ENCODE measurements at places on chromosomes 2 and 18. TPM values are rescaled to one million over a fixed set of nuclear protein-coding genes. Genes with fewer than 3 reads are reported as not detected.

GPR155 gene
- 15.4 TPM for total RNA-seq

UGT1A9 gene
- not detected for total RNA-seq

DNAJC5G gene
- 1.9 TPM for total RNA-seq

PLGLB1 gene
- total RNA-seq, result 3.3 TPM

MALL gene
- total RNA-seq, result 13.0 TPM

TEX44 gene
- total RNA-seq, result not detected

GEN1 gene
- total RNA-seq, result 2.6 TPM

DLX2 gene
- not detected for total RNA-seq

IL1A gene
- total RNA-seq, result not detected

ANXA4 gene
- total RNA-seq, result 7.3 TPM

SLC39A10 gene
- total RNA-seq, result 9.2 TPM

DLX1 gene
- total RNA-seq, result 0.11 TPM

OXER1 gene
- 0.48 TPM for total RNA-seq

POTEE gene
- not detected for total RNA-seq

SERPINB4 gene
- not detected for total RNA-seq

SERPINB12 gene
- total RNA-seq, result not detected

RAD51AP2 gene
- total RNA-seq, result 0.16 TPM

GPR45 gene
- total RNA-seq, result not detected

TACR1 gene
- total RNA-seq, result 0.05 TPM

CNDP1 gene
- total RNA-seq, result not detected

AFF3 gene
- total RNA-seq, result 9.3 TPM

SPP2 gene
- not detected for total RNA-seq

ZNF521 gene
- 13.6 TPM for total RNA-seq

FAM110C gene
- total RNA-seq, result 4.2 TPM

B3GNT2 gene
- total RNA-seq, result 26.4 TPM

ACMSD gene
- total RNA-seq, result not detected

GAL3ST2 gene
- total RNA-seq, result not detected

IDH1 gene
- total RNA-seq, result 34.6 TPM

MGAT4A gene
- total RNA-seq, result 25.9 TPM

NEU2 gene
- not detected for total RNA-seq

ST8SIA5 gene
- total RNA-seq, result 24.4 TPM

NR4A2 gene
- 3.1 TPM for total RNA-seq

ESPNL gene
- 0.64 TPM for total RNA-seq

CD8B2 gene
- total RNA-seq, result not detected

ZBTB14 gene
- total RNA-seq, result 6.7 TPM

SLC19A3 gene
- 2.5 TPM for total RNA-seq

MARCHF4 gene
- total RNA-seq, result 0.20 TPM

RAX gene
- not detected for total RNA-seq

TMEFF2 gene
- total RNA-seq, result not detected

SLC30A3 gene
- total RNA-seq, result 8.7 TPM

NAGK gene
- total RNA-seq, result 40.7 TPM

DLGAP1 gene
- total RNA-seq, result not detected

YIPF4 gene
- 77.5 TPM for total RNA-seq

CFAP65 gene
- total RNA-seq, result not detected

FSHR gene
- total RNA-seq, result 0.36 TPM

GNLY gene
- total RNA-seq, result 47.1 TPM

TIGD1 gene
- total RNA-seq, result 2.1 TPM

PDE1A gene
- total RNA-seq, result 4.9 TPM

EPHA4 gene
- 22.3 TPM for total RNA-seq

ASB18 gene
- 44.4 TPM for total RNA-seq

Data from heart left ventricle (tissue), 16 donors.